HCEC 1CT (cell line): ENCODE measurements at places on chromosomes 16 and 17.
A peak's percentile ranks its signal among the peaks of the same experiment; 100 is the strongest.

GRCh38 chr17:40596261-40596919, 31.1 kb upstream of the CCR7 start:
- DNase-seq: no peak

DNA sequence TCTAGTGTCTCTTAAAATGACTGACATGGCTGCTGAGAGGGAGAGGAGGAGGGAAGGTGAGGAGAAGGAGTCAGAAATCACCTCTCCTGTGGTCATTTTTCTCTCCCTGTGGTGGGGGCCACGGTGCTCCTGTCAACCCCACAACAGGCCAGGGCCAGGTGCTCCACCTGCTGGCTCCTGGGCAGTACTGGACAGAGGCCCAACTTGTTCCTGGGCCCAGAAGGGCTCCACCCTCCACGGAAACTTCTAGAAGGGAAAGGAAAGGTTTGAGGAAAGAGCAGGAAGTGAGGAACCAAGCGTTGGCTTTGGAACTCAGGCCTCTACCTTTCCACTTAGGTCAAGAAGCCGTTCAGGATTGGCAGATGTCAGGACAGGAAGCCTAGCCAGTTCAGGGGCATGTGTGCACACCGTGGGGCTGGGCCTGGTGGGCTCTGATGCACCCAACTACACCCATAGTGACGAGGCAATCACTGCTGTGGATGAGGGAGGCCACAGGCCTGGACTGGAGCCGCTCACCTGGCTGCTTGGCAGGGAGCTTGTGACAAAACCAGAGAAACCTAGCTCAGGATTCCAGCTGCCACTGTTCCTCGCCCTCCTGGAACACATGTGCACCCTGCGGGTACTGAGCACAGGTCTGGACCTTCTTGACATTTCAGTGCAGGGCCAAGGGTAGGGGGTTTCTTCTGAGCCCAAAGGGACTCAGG, 36.1 kb downstream of the WNT3 start:
- DNase-seq: peak; percentile 25

- DNase-seq: no peak
Measured at GRCh38 chr16:66871840-66872239, 8.5 kb upstream of the PDP2 start.

DNA sequence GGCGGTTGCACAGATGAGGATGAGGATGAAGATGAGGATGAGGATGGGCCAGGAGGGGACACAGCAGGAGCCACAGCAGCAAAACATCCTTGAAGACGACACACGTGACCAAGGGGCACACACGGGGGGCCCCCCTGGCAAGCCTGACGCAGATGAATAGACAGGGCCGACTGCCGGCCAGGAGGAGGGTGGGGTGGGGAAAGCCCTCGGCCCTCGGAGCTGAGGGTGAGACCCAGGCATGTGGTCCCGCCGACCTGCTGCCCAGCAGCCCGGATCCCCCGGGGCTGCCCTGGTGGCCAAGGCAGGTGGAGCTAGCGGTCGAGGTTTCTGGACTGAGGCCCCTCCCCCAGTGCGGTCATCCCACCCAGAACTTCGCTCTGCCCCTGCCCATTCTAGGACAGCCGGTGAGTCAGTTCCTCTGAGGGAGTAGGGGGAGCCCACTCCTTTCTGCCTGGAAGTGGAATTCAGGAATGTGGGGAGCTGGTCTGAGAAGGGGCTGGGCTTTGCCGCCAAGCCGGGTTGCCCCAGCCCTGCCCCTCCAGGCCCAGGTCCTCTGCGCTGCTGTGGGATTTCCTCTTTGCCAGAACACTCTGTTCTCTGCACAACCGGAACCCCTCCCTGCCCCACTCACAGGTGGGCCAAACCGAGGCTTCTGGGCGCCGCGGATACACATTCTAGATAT, 9.9 kb downstream of the CYGB start:
- peak; percentile 87 for DNase-seq

- DNase-seq: no peak
Measured at GRCh38 chr16:18800293-18800692, 1.1 kb downstream of the ARL6IP1 start.

- DNase-seq: no peak
Measured at GRCh38 chr16:64116151-64116550, 1005.7 kb downstream of the CDH11 start.

DNA sequence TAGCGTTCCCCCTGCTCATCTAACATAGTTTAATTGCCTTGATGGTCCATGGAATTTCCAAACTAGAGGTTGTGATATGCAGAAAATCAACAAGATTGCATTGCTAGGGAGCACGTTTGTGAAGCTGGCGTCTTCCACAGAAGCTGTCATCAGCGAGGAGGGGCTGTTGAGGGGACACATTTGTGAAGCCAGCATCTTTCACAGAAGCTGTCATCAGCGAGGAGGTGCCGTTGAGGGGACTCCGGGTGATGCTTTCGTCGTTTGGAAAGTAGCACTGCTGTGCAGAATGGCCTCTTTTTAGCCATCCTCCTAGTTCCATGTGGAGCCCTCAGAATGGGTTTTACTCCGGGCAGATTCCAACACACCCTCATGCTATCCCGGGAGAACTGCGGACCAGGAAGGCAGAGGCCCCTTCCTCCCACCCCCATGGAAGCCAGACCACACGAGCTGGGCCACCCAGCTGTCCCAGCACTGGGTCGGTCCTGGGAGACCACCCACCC, 119.6 kb upstream of the CHMP6 start:
- no peak for DNase-seq

- DNase-seq: no peak
Measured at GRCh38 chr17:45667591-45668171, 116.4 kb upstream of the CRHR1 start.

DNA sequence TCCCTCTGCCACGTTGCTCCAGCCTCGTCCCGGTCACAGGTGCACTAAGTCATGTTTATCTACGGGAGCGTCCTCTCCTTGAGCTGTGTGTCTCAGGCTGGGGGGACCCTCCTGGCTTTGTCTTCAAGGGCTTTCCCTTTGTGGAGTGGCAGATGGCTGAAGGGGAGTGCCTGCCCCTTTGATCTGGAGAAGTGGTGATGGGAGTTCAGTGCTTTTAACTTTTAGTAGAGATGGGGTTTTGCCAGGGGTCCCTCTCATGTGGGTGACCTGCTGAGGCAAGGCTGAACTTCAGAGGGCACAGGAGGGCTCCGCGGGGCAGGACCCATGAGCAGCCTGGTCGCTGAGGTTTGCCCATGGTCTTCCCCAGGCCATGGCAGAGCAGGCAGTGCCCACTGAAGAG, 73.1 kb upstream of the CDC42EP4 start:
- DNase-seq: no peak

DNA sequence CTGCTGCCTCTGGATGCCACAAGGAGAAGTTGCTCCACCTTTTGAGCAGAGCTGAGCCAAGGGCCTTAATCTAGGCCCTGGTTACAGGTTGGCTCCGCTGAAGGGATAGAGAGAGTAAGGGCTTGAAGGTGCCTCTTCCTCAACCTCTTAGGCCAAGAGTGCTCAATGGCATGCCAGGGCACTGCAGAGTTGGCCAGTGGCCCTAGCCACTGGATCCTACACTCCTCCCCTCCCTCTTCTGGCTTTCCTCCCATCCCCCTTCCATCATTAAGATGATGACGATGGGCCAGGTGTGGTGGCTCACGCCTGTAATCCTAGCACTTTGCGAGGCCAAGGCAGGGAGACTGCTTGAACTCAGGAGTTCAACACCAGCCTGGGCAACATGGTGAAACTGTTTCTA, 50.5 kb downstream of the MYO18A start:
- DNase-seq: no peak

GRCh38 chr17:59437791-59438281, 106.4 kb downstream of the YPEL2 start:
- no peak for DNase-seq

- DNase-seq: no peak
Measured at GRCh38 chr16:86061318-86061695, 162.3 kb downstream of the IRF8 start.

- peak; percentile 58 for DNase-seq
Measured at GRCh38 chr17:42681976-42682721, at the start of gene CNTNAP1. Gene CNTNAP1, plus strand, starts transcription at chr17:42682531. Its CDS starts 299 bp downstream, at chr17:42682830.

- no peak for DNase-seq
Measured at GRCh38 chr17:32007463-32008298, 498 bp downstream of the LRRC37B start.

DNA sequence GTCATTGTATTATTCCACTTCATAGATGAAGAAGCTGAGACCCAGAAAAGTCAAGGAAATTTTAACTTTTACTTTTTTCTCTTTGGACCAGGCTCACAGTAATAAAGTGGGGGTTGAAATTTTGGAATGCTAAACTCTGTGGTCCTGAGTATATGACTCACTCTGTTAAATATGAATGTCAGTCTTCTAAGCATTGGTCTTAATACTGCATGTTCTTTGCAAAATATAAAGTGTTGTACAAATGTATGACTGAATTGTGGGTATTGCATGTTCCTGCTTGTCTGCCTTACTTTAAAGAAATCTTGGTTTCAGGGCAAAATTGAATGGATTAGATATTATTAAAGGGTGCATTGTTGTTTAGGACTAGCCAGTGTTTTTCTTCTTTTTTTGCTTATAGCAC, 950.8 kb upstream of the GOT2 start:
- DNase-seq: peak; percentile 29

DNA sequence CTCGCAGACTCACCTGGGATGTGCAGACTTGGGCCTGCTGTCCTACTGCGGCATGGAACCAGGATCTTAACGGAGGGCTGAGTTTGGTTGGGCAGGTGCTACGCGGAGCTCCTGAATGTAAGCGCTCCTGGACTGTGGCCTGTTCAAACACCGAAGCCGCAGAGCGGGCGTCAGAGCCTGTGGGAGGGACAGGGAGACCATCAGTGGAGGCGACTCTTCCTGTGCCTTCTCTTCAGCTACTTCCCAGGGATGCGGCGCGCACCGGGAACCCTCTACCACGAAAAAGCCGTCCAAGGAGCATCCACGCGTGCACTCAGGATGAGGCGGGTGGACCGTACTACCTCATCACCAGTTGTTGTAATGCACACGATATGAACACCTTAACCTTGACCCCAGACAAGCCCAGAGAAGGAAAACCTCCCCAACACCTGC, 2.0 kb downstream of the USP36 start:
- DNase-seq: no peak

- DNase-seq: no peak
Measured at GRCh38 chr17:42131981-42132432, 9.4 kb downstream of the HSPB9 start.

DNA sequence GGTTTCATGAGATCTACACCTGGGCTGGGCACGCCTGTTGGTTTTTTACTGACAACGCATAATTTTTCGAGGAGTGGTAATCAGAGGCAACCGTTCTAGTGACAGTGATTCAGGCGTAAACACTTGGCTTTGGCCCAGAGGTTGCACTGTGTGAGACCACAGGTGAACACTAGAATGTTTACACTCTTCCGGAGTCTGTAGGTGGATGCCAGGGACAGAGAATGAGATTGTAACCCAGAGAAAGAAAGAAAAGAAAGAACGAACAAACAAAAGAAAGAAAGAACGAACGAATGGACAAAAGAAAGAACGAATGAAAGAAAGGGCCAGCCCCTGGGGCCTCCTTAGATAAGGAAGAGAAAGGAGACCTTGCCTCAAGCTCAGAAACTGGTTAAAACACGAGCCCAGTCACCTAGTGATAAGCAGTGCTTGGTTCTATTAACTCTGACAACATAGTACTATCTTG, 113.2 kb downstream of the PRKCB start:
- no peak for DNase-seq

DNA sequence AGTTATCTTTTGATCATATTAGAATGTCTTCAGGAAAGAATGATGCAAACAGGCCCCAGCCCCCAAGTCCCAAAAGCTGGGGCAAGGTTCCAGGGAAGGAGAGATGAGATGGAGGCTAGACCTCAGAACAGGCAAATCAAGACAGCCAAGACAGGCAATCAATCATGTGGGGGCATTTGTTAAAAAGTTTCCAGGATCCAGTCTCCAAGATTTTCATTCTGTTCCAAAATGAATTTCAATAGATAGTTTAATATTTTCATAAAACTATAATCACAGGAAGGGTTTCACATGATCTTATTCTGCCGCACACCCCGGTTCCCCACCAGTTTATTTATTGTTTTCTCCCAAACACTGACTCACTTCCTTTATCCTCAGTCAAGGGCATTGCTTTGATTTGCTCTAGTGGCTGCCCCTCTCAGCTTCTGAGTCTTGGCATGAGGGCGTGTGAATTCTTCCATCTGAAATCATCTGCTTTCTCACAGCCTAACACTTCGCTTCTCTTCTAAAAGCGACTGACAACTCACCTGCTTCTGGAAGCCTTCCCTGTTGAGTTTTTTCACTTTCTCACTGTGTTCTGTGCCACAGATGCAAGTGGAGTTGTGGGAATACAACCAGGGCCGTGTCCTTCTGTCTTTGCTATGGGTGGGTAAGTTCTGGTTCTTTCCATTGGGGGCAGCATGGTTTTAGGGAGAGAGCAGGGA, 12.2 kb upstream of the TERF2 start:
- DNase-seq: peak; percentile 84

DNA sequence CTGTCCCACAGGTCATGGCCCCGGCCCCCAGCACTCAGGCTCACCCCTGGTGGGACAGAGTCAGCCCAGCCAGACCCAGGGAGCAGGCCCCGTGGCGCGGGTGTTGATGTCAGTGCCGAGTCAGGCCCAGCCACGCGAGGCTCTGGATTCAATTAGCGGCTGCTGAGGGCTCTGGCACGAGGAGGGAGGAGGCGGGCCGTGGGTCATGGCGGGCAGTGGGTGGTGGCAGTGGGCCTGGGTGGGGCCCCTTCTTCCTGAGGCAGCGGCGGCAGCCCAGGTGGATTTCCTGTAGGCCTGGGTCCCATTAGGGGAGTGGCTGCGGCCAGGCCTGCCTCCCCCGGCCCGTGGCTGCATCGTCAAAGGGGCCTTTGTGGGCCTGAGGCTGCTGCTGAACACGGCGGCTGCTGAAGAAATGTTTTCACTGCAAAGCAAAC, 12.9 kb downstream of the VASN start:
- no peak for DNase-seq

GRCh38 chr16:24036614-24037013, 200.8 kb downstream of the PRKCB start:
- DNase-seq: peak; percentile 15

- peak; percentile 44 for DNase-seq
Measured at GRCh38 chr17:63290784-63291183, 155.3 kb downstream of the CYB561 start.

DNA sequence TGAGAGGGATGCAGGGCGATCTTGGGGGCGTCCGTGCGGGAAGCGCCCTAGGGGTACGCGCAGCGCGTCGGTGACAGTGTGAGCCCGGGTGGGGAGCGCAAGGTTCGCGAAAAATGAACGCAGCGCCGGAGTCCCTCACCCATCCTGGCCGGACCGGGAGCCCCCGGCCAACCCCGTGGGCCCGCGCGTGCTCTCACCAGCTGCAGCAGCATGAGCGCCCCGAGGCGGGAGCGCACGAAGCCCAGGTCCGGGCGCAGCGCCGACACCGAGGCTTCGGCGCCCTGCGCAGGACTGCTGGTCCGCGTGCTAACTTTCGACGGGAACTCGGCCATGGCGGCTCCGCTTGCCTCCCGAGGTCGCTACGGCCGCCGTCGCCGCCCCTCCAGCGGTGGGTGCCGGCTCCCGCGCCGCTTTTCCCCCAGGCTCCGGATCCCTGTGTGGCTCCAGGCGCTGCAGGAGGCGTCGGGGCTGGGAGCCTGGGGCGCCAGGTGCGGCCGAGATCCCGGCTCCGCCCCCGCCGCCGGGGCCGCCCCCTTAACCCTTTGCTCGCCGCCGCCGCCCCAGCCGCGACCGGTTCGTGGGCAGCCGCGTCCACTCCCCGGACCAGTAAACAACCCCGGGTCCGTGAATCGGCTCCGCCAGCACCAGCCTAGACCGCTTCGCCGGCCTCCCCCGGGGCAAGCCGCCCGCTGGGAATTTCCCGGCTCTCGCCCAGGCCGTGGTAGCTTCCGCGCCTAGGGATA, at the start of gene PLLP:
Gene PLLP (minus strand): TSS at position 464 of the 743 bp plus-strand sequence. CDS start 132 bp downstream, at position 332.
- no peak for DNase-seq

GRCh38 chr17:65183736-65184135, 46.6 kb downstream of the RGS9 start:
- peak; percentile 66 for DNase-seq
